IMR-90 (cell line): ENCODE measurements at places on chromosomes 7 and 10.
A peak's percentile ranks its signal among the peaks of the same experiment; 100 is the strongest.

- H3K36me3 ChIP-seq = no peaks in the 10 kb centered on the region
- no peak overlapping the region for H3K27ac ChIP-seq
- no peak overlapping the region for H3K4me3 ChIP-seq
- no peak for DNase-seq
Measured at GRCh38 chr10:23540401-23541030, 101.6 kb downstream of the OTUD1 start.

- H3K4me1 ChIP-seq = no peaks in the 10 kb centered on the region
- H3K4me3 ChIP-seq = no peak overlapping the region
- no peaks in the 10 kb centered on the region for H3K36me3 ChIP-seq
- H3K27ac ChIP-seq = no peak overlapping the region
- H3K27me3 ChIP-seq = no peaks in the 10 kb centered on the region
Measured at GRCh38 chr7:83038787-83039186, 123.9 kb downstream of the PCLO start.

DNA sequence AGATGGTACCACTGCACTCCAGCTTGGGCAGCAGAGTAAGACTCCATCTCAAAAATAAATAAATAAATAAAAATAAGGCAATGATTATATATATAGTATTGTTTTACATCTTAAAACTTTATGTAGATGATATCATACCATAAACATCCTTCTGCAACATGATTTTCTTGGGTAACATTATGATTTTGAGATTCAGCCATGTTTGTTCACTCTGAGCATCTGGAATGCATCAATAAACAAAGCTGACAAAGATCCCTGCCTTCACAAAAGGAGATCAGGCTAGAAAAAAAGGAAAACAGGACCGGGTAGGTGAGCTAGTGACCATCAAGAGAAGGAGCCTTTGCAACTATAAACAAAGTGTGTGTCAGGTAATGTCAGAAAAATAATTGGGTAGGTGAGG is 31.9 kb upstream of the KAT6B start:
- H3K4me3 ChIP-seq = no peak overlapping the region
- H3K4me1 ChIP-seq = no peaks in the 10 kb centered on the region
- no peak overlapping the region for H3K27ac ChIP-seq
- DNase-seq = no peak
- no peaks in the 10 kb centered on the region for H3K27me3 ChIP-seq

- H3K4me3 ChIP-seq = no peak overlapping the region
- DNase-seq = no peak
- H3K27me3 ChIP-seq = no peaks in the 10 kb centered on the region
- H3K36me3 ChIP-seq = no peaks in the 10 kb centered on the region
- no peaks in the 10 kb centered on the region for H3K4me1 ChIP-seq
- no peak overlapping the region for H3K27ac ChIP-seq
Measured at GRCh38 chr7:68146983-68147382, 1150.3 kb downstream of the TYW1 start.

GRCh38 chr7:112422842-112423496 is 27.3 kb upstream of the IFRD1 start:
- peak; percentile 81 for DNase-seq
- H3K4me3 ChIP-seq = no peak overlapping the region
- no peaks in the 10 kb centered on the region for H3K36me3 ChIP-seq
- H3K27me3 ChIP-seq = no peaks in the 10 kb centered on the region
- peak overlapping the region; percentile 6; the same call in 1 of the 2 replicates for H3K27ac ChIP-seq

DNA sequence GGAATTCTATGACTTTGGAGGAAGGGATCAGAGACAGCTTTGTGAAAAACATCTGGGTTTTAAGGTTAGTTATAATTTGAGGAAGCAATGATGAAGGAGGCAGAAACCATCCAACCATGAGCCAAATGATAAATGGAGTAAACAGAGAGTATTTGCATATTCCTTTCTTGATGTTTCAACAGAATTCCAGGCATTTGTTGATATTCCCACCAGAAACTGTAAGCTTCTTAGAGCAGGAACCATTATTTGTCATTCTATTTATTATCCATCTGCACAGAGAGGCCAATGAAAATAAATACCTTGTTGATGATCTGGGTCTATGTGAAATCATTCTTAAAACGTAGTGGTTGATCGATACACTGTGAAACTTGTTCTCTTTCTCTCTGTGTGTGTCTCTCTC is 715.3 kb downstream of the INHBA start:
- H3K36me3 ChIP-seq = no peaks in the 10 kb centered on the region
- H3K4me3 ChIP-seq = no peak overlapping the region
- H3K27me3 ChIP-seq = no peaks in the 10 kb centered on the region
- peak; percentile 55 for DNase-seq
- no peak overlapping the region for H3K27ac ChIP-seq
- peaks cover 8% of the 10 kb centered on the region for H3K4me1 ChIP-seq
